CD14-positive monocyte (primary cell): ENCODE measurements at places on chromosomes 7 and 10.

GRCh38 chr10:121610798-121611323, 12.6 kb upstream of the FGFR2 start:
- DNase-seq = no peak

GRCh38 chr10:56547163-56547562, 186.1 kb upstream of the ZWINT start:
- DNase-seq = no peak

- peak; percentile 33 for DNase-seq
Observed at GRCh38 chr10:79982362-79982800, 33.5 kb upstream of the SFTPD start.

GRCh38 chr7:22348379-22348778, 8.6 kb downstream of the RAPGEF5 start:
- DNase-seq = no peak

- no peak for DNase-seq
Observed at GRCh38 chr7:44372560-44373417, 47.4 kb upstream of the CAMK2B start.

DNA sequence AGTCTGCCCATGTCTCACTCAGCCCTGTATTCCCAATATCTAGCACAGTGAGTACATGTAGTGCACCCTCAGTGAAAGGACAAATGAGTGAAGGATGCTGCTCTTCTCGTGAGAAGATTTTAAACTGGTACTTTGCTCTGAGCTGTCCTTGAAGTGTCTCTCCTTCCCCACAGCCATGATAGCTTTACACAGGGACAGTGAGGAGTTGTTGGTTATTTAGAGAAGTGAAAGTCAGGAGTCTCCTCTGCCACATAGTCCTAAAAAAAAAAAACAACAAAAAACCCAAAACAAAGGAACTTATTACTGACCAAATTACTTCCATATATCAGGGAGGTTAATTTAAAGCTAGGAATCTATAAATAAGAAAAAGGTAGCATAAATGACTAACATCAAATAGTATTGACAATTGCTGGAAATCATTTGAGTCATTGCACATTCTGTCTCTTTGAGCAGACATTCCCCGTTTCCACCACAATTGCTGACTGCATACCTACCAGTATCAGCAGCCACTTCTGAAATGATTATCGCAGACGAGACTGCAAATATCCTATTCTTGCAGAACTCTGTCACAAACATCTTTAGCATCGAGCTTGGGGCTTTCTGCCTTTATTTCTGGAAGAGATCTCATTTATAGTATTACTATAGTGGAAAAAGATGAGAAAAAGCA, 202.1 kb downstream of the PTEN start:
- DNase-seq = peak; percentile 46

GRCh38 chr10:30013757-30014156, 45.6 kb downstream of the JCAD start:
- DNase-seq = no peak

DNA sequence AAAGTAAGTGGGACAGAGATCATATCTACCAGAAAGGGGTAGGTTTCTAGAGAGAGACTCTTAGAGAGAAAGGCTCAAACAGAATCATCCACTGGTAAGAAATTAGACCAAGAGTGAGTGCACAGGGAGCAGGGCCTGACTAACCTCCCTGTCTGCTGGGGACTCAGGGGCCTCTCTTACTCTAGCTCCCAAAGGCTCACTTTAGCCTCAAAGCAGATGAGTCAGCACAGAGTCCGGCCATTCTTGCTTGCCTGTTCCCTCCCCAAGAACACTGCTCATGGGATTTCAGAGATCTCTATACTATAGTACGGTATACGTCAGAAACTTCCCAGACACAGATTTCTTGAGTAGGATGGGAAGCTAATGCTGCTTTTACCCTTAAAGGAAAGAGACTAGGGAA, 32.7 kb downstream of the RBM28 start:
- DNase-seq = no peak

DNA sequence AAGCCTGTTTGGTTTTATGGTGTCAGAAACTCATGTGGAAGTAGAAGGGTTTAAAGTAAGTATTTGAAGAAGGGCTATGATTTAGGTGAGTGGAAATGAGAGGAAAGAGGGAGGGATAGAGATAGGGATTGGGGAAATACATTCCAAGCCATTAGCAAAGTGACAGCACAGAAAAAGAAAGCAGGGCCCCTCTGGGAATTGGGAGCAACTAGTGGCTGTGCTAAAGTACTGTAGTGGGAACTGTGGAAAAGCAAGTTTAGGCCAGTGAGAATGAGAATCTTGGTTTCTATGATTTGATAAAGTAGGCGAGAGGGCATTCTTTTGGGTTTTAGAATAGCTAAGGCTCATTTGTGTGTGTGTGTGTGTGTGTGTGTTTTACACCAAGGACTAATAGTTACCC, 5.0 kb downstream of the PRKG1 start:
- no peak for DNase-seq

DNA sequence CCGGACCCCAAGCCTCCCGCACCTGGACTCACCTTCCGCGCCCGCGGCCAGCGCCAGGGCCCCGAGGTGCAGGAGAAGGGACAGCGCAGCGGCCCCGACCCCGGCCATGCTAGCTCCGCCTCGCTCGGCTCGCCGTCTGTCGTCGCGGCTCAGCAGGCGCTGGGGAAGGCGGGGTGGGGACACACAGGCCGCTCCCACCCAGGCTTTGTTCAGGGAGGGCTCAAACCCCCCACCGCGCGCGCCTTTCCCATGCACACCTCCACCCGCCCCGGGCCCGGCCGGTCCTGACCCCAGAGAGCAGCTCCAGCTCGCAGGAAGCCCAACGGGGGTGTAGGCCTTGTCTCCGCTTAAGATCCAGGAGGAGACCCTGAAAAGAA, at the start of gene KCP:
Gene KCP, minus strand, starts transcription at position 141 of the 377 bp plus-strand sequence. Its CDS starts 33 bp downstream, at position 108.
- no peak for DNase-seq

- DNase-seq = no peak
Observed at GRCh38 chr7:47301657-47302295, 280.1 kb downstream of the TNS3 start.

- DNase-seq = no peak
Observed at GRCh38 chr7:54879776-54880175, 120.8 kb upstream of the SEC61G start.
